ENCODE measurements at places on chromosomes 13 and 19.

GRCh38 chr13:56501750-56502149 is 639.0 kb upstream of the PRR20A start:
- no peak for DNase-seq

GRCh38 chr19:28386066-28386465 is 826.9 kb downstream of the UQCRFS1 start:
- no peak for DNase-seq

DNA sequence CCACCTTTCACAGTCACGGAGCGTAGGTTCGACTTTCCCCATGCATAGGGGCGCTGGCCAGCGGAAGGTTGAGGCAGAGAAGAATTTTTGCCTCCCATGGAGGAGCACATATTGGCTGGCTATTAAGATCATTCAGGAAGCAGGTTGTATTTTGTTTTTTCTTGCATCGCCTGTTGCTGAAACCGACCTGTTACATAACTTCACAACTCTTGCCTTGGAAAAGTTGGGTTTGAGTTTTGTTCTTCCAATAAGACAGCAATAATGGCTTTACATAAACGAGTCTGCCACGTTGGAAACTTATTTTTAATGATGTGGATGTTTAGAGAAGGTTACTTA is 1.4 kb downstream of the UPF1 start:
- DNase-seq, result no peak

- DNase-seq, result no peak
These were observed 344.7 kb downstream of the KLF5 start for GRCh38 chr13:73403355-73404120.

DNA sequence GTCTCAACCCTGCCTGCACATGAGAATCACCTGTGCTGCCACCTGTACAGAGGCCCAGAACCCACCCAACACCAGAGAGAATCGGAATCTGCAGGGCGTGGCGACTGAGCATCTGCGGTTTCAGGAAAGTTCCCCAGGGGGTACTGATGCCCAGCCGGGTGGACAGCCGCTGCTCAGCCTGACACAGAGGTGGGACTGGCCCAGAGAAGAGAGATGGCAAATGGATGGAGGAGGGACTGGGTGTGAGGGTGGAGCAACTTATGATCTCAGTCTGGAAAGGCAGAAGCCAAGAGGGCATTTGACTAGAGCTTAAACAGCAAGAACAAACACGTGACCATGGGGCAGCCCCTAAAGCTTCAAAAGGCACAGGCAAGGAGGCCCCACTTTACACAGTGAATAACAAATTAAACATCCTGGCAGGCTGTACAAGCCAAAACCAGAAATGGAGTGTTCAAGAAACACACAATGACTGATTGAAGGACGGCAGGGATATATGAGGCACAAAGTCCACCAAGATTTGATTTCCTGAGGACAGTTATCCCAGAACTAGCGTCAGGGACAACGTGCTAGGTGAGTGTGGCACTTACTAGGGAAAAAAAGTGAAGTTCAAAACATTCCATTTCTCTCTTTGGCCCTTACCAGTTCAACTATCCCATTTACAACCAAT is 3.1 kb downstream of the RANBP3 start:
- no peak for DNase-seq

- no peak for DNase-seq
These were observed 259.5 kb upstream of the SLC10A2 start for GRCh38 chr13:103325672-103326071.

GRCh38 chr13:35704331-35704730 is 227.8 kb upstream of the MAB21L1 start:
- no peak for DNase-seq

DNA sequence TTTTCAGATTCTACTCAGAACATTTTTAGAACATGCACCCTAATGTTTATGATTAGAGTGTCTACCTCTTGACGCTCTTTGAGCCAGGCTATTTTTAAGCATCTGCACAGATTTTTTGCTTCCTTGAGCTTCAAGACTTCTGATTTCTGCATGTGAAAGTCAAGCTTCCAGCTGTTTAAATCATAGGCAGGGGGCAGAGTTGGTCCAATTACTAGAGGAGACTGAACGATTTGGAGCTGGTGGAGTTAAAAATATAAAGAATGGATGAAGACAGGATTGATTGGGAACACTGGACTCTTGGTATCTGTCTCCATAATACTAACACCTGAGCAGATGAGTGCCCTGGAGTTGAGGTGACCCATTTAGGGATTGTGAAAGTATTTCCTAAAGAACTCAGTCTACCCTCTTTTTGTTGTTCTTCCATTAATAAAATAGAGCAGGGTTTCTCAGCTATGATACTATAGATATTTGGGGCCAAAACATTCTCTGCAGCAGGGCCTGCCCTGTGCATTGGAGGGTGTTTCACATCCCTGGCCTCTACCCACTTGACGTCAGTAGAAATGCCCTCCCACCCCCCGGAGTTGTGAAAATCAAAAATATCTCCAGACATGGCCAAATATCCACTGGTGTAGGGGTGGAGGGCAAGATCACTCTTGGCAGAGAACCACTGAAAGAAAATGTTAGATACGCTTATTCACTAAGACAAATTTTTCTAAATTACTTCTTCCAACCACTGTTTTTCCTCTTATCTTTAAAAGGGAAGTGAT is 160.1 kb downstream of the COG6 start:
- no peak for DNase-seq

DNA sequence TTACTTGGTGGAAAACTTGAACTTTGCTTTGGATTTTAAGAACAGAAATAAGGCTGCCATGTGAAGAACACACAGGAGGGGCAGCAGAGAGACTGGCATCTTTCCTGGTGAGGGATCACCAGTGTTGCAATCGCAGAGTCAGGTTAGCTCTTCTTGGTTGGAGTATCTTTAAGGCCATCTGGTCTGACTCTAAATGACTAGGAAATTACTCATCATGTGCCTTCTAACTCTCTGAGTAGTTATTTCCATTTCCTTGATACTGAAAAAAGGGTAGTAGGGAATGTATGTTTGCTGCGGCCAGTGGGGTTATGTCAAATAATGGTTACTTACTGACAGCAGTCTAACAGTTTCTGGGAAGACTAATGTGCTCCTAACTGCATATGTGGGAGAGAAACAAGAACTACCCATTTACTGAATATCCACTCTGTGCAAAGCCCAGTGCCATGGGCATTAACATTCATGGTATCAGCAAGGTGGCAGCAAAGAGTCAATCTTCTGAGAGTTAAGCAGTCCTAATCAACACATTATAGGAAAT is 122.1 kb downstream of the COG6 start:
- no peak for DNase-seq

DNA sequence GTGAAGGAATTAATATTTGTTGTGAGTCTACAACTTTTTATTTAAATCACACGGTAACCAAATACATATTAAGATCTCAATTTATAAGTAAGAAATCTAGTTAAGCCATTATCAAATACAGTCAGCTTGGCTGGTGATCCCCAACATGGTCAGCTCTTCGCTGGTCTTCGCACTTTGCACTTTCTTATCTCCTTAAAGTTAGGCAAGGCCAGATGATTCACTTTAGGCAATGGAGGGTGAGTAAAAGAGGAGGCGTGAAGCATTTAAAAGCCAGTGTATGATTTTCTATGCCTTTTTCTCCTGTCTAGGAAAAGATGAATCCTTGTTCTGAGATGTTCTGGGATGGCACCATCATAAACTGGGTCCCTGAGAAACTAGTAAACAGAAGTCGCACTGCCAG is 793.7 kb upstream of the ARGLU1 start:
- no peak for DNase-seq

DNA sequence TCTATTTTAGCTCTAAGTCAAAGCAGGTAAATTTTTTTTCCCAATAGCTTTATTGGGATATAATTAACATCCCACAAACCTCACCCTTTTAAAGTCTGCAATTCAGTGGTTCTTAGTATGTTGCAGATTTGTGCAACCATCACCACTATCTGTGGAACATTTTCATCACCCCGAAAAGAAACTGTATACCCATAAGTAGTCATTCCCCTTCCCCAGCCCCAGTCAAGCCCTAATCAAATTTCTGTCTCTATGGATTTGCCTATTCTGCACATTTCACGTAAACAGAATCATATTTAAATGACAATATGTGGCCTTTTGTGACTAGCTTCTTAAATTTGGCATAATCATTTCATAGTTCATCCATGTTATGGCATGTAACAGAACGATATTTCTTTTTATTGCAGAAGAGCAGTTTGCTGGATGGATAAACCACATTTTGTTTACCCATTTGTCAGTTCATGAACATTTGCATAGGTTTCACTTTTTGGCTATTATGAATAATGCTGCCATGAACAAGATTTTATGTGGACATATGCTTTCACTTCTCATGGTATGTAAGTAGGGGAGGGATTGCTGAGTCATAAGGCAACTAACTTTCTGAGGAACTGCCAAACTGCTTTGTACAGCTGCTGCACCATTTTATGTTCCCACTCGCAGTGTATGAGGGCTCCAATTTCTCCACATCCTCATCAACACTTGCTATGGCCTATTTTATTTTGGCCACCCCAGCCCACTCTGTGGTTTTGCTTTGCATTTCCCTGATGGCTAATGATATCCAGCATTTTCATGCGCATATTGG is 10.9 kb downstream of the SLC46A3 start:
- DNase-seq, result no peak

DNA sequence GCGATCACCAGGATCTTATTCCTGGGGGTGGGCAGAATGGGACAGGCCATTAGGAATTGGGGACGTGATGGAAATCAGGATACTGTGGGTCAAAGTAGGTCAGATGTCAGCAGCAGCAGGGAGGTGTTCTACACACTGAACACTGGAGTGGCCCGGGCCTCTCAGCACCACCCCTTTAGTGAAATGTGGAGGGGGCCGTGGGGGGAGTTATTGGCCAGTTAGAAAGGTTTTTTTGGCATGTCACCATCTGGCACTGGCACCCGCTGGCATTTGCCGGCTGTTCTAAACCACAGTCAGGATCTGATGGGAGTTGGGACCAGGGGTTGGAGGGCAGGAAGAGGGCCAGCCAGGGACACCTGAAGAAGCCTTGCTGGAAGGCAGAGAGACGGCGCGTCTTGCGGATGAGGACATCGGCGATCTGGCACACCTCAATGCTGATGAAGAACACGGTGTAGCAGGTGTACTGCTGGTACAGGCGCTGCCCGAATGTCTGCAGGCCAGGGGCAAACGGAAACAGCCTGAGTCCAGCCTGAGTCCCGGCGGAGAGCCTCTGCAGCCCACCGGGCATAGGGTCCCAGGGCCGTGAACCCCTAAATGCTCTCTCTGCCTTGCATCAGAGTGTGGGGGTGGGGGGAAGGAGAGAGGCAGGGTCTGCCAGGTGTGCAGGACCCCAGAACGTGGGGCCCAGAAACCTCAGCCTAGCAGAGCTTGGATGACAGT is 5.8 kb downstream of the TMEM147 start:
- DNase-seq, result no peak

DNA sequence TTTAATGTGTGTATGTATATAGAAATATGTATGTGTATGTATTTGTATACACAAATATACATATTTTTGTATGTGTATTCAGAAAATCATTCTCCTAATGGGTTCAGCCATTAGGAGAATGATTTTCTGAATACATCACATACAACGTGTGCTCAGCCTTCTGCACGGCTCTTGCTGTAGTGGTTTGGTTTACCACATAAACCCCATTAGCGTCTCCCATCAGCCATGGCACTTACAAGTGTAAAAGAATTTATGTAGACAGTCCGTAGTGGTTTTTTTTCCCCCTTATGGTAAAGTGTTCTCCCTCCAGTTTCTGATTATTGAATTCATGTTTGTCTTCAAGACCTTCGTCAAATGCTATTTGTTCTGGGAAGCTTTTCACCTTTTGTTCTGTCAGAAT is 38.2 kb downstream of the ATP8A2 start:
- no peak for DNase-seq

- peak; percentile 10 for DNase-seq
These were observed 4.9 kb downstream of the ZSCAN1 start for GRCh38 chr19:58038688-58039204.

DNA sequence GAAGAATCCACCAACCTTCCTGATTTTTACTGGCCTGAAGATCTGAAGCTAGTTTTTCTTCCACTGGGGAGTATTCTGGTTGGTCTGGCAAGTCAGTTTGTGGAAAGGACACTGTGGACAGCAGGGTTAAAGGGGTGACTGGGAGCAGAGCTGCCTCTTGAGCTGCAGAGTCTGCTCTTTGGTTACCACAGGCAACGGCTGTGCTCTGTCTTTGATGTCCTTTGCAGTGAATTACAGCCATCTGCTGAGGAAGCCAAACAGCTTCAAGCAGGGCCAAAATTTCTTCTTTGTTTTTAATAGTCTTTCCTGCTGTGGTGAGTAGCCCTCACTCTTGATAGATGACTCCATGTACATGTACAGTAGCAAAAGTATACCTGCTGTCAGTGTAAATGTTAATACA is 75.7 kb downstream of the ZNF100 start:
- DNase-seq, result peak; percentile 44

DNA sequence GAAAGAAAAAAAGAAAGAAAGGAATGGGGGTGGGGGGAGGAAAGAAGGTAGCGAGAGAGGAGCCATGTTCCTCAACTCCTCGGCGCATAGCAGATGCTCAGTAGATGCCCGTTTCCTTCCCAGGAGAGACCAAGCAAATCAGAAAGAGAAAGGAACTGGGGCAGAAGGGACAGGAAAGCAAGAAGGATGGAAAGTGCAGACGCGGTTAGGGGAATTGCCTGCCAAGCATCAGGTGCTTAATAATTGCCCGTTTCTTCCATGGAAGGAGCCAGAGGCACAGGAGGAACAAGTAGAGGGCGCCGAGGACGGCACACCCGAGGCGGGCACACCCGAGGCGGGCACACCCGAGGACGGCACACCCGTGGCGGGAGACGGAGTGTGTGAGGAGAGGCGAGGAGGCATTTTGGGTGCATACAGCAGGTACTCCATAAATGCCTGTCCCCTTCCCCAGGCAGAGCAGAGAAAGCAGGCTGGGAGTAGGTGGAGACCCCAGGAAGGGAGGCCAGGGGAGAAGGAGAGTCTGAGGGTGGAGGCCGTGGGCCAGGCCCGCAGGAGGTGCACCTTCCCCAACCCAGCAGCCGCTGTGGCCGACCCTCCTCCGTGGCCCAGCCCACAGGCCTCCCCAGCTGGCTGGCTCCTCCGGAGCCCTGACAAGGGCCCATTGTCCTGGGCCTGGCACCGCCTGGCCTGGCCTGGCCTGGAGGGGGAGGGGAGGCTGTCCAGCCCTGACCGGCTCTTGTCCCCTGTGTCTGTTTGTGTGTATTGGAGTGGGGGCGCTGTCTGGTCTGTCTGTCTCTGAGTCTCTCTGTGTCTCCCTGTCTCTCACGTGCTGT is 14.6 kb downstream of the JOSD2 start:
- peak; percentile 32 for DNase-seq

DNA sequence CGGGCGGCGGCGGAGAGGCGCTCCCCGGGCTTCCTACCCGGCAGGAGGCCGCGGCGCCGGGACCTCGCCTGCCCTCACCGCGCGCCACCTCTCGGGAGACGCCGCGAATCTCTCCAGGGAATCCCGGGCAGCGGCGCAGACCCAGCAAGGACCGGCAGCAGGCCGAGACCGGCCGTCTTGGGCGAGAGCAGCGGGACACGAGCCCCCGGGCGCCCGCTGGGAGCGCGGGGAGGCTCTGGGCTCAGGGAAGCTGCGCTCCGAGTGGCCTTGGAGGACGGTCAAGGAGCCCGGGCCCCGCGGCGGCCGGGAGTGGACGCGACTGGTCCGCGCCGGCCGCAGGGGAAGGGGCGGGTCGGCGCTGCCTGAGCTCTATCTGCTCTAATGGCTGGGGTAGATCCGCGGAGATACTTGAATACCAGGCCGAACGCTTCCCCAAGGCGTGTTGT is 14.7 kb downstream of the CDX2 start:
- DNase-seq, result no peak

All from cerebellar cortex (tissue), 1 donor.